Kidney (tissue), 22 donors: ENCODE measurements at places on chromosomes 13 and 19. TPM values are rescaled to one million over a fixed set of nuclear protein-coding genes. Genes with fewer than 3 reads are reported as not detected.
A peak's percentile ranks its signal among the peaks of the same experiment; 100 is the strongest.

The PRR36 gene
- 1.1 TPM for polyA plus RNA-seq

The KIR3DL1 gene
- polyA plus RNA-seq: not detected

The SLC10A2 gene
- polyA plus RNA-seq: 4.5 TPM

The PNMA8B gene
- polyA plus RNA-seq: 0.67 TPM

The CCDC70 gene
- polyA plus RNA-seq: not detected

The ABCC4 gene
- polyA plus RNA-seq: 11.3 TPM

The ZNF577 gene
- polyA plus RNA-seq: 32.2 TPM

The ZNF546 gene
- 3.4 TPM for polyA plus RNA-seq

The CAMSAP3 gene
- polyA plus RNA-seq: 19.3 TPM

The LRP3 gene
- polyA plus RNA-seq: 13.9 TPM

DNA sequence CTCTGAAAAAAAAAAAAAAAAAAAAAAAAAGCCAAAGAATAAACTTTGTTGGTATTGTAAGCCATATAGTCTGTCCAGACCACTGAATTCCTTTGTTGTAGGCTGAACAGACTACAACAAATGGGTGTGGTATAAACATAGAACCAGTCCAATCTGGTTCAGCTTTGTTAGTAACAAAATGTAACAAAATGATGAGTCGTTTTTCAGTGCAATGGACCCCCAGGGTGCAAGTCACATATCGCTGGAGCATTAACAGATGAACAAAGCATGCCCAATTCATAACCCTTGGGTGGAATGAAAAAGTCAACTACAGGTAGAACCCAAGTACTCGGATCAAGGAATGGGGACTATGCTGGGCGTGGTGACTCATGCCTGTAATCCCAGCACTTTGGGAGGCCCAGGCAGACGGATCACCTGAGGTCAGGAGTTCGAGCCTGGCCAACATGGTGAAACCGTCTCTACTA, 13.6 kb upstream of the FCHO1 start:
- DNase-seq: no peak

DNA sequence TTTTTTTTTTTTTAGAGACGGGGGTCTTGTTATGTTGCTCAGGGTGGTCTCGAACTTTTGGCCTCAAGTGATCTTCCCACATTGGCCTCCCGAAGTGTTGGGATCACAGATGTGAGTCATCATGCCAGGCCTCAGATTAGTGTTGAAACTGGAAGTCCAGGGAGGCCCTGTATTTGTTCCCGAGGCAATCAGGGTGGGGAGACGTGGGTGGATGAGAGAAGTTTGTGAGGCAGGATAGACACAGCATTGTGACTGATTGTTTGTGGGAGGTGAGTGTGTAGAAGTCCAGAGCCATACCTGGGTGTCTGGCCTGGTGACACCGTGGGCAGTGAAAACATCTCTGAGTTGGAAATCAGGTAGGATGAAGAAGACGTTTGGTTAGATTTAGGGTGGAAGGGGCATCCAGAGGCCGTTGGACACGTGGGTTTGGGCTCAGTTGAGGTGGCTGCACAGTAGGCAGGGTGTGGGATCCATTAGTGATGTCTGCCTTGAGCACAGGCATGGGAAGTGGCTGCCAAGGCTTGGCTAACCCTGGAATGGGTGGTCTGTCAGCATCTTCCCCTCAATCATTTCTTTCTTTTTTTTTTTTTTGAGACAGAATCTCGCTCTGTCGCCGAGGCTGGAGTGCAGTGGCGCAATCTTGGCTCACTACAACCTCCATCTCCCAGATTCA, 12.4 kb downstream of the RTN2 start:
- no peak for DNase-seq

DNA sequence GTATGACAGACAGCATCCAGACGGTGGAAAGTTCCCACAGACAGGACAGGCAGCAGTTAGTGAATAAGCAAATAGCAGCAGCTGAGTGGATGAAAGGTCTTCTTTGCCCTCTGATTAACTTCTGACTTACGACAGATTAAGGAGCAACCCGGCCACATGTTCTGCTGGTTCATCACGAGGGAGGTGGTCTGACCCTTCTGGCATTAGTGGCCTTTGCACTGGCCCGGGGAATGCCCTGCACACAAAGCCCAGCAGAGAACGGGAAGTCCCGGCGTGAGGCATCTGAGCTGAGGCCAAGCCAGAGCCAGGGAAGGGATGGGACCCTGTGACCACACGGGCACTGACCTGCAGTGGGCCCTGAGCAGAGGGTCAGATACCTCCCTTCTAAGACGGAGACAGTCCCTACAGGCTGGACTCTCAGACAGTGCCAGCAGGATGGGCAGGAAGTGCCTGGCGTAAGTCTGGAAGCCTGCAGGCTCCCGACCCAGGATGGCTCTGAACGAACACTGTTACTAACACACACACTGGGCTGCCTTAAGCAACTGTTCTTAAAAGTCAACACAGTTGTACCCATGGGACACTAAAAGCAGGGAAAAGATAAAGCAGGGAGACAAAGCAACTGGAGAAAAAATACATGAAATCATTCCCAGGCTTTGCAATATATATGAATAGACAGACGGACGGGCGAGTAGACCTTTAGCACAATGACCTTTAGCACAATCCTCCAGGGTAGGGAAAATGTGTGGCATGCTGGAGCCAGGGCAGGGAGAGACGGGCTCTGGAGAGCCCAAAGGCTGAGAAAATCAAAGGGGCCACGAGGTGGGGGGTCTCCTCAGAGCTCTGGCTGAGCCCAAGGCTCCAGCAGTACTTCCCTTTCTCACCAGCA, 6.3 kb downstream of the C19orf12 start:
- DNase-seq: no peak

DNA sequence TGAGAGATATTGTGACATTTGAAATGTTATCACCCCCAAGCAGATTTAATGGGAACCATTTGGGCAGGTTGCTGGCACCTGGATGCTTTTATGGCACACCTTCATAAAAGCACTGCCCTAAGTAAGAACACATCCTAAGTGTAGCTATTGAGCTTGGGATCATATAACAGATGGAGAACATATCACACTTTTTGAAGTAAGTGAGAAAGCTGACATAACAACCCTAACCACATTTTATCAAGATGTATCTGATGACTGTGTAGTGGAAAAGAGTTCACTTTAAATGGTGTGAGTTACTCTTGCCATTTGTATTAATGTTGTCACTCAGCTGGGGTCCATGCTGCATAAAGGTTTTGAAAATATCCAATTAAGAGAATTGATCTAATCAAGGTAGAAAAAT, 287.9 kb downstream of the DCLK1 start:
- no peak for DNase-seq

DNA sequence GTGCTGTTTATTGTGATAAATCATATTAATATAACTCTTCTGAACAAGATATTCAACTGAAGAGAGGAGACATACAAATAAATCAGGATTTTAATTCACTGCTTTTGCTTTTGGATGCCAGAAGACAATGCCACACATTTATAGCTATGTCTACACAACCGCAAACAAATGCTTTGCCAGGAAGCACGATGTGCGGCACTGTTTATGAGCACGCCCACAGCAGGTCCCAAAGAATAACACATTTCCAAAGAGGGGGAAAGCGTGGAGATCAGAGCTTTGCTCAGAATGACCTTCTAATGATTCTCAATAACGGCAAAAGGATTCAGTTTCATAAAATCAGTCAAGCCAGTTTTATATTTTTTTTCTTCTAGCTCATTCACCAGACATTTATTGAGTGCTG, 16.7 kb downstream of the FAM216B start:
- DNase-seq: no peak

GRCh38 chr13:24292481-24292880, 16.9 kb upstream of the C1QTNF9 start:
- DNase-seq: no peak

DNA sequence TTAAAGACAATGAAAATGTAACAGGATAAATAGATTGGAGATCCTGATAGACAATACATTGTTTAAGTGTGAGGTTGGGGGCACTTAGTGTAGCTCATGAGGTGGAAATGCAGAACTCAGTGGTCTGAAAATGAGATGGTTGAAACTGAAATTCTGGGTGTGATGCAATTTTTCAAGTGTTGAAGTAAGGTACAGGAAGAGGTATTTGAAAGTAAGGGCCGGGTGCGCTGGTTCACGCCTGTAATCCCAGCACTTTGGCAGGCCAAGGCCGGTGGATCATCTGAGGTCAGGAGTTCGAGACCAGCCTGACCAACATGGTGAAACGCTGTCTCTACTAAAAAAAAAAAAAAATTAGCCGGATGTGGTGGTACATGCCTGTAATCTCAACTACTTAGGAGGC, 113.0 kb downstream of the UFM1 start:
- DNase-seq: no peak

GRCh38 chr19:1295169-1296012, 9.7 kb downstream of the EFNA2 start:
- no peak for DNase-seq

DNA sequence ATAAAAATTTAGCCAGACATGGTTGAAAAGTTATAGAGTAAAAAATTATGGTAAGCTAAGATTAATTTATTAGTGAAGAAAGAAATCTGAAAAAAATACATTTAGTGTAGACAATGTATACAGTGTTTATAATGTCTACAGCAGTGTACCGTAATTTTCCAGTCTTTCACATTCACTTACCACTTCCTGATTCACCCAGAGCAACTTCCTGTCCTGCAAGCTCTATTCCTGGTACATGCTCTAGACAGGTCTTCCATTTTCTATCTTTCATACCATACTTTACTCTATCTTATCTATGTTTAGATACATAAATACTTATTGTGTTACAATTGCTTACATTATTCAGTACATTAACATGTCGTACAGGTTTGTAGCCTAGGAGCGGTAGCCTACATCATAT, 1387.8 kb upstream of the ATXN8OS start:
- DNase-seq: no peak

- no peak for DNase-seq
Measured at GRCh38 chr19:15367439-15367838, 12.1 kb downstream of the AKAP8 start.

DNA sequence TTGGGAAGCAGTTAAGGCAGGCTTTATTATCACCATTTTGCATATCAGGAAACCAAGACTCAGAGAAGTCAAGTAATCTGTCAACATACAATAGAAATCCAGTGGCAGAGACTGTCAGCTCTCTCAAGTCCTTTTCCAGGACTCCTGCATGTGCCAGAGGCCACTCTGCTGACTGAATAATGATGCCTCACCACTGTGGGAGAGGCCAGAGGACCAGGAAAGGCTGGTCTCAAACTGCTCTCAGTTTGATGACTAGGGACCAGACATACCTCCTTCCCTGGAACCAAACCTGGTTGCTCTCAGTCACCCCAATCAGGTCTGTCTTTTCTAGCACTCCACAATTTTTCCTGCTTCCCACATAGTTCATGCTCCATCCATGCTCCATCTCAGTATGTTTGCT, 8.0 kb downstream of the RNASEH2B start:
- no peak for DNase-seq

- no peak for DNase-seq
Measured at GRCh38 chr13:76693086-76693485, 193.1 kb downstream of the KCTD12 start.

GRCh38 chr13:113931841-113932459, 41.9 kb downstream of the C13orf46 start:
- DNase-seq: no peak

DNA sequence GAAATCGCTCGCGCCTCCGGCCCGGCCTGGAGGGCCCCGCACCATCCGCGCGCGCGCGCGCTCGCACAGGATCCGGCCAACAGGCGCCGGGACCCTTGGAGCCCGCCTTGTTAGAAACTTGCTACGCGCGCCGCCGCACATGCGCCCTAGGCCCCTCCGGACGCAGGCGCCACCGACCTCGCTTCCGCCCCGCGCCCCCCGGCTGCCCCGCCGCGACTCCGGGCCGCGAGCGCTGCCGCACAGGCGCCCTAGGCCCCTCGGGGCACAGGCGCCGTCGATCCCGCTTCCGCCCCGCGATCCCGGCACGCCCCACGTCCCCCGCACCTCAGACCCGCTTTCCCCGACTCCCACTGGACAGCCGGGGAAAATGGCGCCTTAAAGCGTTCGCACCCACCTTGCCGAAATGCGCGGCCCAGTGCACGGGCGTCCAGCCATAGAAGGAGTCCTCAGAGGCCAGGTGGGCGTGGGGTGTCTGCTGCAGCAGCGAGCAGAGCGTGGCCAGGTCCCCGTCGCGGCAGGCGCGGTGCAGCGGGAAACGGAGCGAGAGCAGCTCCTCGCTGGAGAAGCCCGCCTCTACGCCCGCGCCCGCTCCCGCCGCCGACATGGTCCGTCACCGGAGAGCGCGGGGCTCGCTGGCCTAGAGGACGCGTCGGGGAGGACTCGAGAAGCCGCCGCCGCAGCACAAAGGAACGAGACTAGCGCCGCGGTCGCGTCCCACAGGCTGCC, 375 bp downstream of the ANKRD10 start:
- DNase-seq: peak; percentile 94

- no peak for DNase-seq
Measured at GRCh38 chr13:91323349-91323748, 24.1 kb upstream of the MIR17HG start.

DNA sequence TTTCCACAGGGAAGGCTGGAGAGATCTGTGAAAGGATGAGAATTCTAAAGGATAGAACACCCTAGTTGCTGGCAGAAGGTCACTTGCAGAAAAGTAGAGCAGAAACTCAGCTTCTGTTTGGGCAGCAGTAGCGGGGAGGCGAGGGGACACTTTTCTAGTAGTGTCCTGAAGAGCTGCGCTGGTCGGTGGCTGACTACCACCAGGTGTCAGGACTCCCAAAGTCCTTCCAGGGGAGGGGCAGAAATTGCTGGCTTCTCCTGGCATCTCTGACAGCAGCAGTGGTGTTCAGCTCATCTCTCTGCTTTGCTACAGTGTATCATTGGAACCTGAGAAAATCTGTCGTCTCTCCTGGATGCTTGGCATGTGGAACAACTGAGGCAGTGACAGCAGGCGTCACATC, 120.9 kb downstream of the ZDHHC20 start:
- DNase-seq: peak; percentile 8

GRCh38 chr13:22193070-22193469, 522.2 kb downstream of the FGF9 start:
- DNase-seq: no peak

DNA sequence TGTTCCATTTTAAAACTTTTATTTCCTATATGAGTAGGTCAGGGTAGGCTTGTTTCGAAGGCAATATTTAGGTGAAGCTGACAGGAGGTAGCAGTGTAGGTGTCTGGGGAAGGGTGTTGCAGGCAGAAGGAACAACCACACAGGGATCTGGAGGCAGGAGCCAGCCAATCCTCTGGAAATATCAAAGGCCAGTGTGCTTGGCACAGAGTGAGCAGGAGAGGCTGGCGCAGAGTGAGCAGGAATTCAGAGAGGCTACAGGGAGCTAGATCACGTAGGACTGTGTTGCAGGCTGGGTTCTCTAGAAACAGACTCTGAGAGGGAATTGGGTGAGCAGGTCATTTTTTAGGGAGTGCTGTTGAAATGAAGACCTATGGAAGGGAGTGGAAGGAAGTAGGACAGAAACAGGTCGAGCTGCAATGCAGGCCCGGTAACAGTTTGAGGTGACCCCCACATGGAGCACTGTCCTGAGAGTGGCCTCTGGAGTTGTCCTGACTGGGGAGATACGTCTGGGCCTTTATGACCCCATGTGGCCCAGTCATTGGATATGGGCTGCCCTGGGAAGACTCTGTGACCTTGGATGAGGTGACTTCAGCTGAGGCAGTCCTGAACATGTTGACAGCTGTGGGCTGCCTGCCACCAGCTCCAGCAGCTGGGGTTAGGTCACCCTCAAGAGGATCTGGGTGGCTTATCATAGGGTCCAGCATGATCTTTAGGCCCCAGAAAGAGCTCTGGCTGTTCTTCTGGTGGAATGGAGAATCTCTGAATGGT, 51.7 kb downstream of the ERCC5 start:
- no peak for DNase-seq
